Left ventricle myocardium inferior (tissue), 1 donor: ENCODE measurements at places on chromosomes 1 and 21. TPM values are rescaled to one million over a fixed set of nuclear protein-coding genes. Genes with fewer than 3 reads are reported as not detected.

GRCh38 chr1:59733443-59734141 lies 81.2 kb upstream of the HOOK1 start:
- no peak for DNase-seq
- H3K36me3 ChIP-seq = no peaks in the 10 kb centered on the region
- H3K4me1 ChIP-seq = peaks cover 35% of the 10 kb centered on the region
- H3K4me3 ChIP-seq = no peak overlapping the region
- peak overlapping the region; percentile 84 for H3K27ac ChIP-seq

DNA sequence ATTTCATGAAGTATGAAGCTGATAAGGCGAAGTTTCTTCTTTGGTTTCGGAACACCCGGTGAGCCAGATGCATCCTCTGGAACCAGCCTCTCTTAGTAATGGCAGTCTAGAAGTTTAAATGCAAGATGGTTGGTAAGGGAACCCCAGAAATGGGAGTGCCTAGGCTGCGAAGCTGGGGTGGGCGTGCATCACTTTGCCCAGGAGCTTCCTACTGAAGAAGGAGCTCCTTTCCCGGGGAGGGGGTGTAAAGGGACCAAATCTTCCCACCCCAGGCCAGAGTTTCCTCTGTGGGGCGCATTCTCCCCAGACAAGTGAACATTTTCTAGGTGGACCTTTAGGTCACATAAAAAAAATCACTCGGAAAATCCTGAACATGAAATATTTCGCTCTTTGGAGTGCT lies 4.4 kb downstream of the TFF2 start:
- H3K36me3 ChIP-seq = no peaks in the 10 kb centered on the region
- H3K27ac ChIP-seq = no peak overlapping the region
- H3K4me3 ChIP-seq = no peak overlapping the region
- H3K4me1 ChIP-seq = no peaks in the 10 kb centered on the region

DNA sequence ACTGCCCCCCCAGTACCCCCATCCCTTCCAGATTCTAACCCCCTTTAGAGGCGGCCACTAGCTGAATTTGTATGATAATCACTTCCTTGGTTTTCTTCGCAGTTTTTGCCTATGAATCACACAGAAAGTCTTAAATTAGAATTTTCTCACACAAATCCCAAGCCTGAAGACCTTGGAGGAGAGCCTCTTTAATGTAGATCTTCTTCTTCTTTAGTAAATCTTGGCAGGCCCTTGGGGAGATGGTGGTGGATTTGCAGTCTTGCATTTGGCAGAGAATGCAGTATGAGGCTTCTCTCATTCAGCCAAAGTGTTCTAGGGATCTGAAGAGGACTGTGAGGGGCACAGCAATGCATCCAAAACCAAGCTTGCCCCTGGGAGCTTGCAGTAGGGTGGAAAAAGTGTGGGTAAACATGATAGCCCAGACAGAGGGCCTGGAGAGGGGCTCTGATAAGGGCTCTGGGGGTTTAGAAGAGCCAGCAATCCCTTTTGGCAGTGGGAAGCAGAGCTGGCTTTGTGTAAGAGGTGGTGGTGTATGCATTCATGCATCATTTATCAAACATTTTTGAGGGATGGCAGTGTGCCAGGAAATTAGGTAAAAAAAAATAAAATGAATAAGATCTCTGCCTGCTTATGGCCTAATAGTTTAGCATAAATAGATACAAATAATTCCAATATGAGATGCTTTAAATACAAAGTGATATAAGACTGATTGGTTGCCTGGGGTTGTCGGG lies 7.7 kb upstream of the CDC42 start:
- H3K4me3 ChIP-seq = no peak overlapping the region
- H3K36me3 ChIP-seq = no peaks in the 10 kb centered on the region
- no peak overlapping the region for H3K27ac ChIP-seq
- DNase-seq = no peak

DNA sequence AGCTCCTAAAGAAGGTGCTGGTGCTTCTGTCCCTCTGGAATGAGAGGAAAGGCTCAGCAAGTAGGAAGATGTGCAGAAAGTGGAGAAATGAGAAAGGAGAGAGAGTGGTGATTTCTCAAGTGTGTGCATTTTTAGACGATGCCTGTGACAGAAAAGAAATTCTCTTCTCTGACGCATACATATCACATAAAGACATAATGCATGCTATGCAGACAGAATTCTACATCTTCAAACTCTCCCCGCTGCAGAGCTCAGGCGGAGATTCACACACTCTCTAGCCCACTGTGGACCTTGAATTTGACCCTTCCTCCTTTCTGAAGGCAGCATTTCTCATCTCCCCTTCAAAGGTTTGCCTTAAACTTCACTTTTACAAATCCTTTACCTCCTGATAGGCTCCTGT lies 52.0 kb upstream of the CAMK1G start:
- H3K4me1 ChIP-seq = no peaks in the 10 kb centered on the region
- H3K27ac ChIP-seq = no peak overlapping the region
- no peaks in the 10 kb centered on the region for H3K36me3 ChIP-seq
- peaks cover 68% of the 10 kb centered on the region for H3K27me3 ChIP-seq
- H3K4me3 ChIP-seq = no peak overlapping the region

DNA sequence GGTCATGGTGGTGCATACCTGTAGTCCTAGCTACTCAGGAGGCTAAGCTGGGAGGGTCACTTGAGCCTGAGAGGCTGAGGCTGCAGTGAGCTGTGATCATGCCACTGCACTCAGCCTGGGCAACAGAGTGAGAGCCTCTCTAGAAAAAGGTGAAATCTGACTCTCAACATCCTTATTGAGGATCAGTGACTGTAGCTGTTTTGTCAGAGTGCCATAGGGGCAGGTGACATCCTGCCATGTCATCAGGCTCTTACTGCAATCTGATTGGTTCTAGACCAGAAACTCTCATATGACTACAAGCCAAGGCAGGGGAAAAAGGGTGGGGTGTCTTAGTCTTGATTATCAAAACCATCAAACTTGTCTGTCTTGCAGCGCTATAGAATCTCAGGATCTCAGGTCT lies 62.8 kb upstream of the NGF start:
- no peaks in the 10 kb centered on the region for H3K27me3 ChIP-seq
- H3K4me3 ChIP-seq = no peak overlapping the region
- H3K4me1 ChIP-seq = peaks cover 14% of the 10 kb centered on the region
- no peaks in the 10 kb centered on the region for H3K36me3 ChIP-seq

DNA sequence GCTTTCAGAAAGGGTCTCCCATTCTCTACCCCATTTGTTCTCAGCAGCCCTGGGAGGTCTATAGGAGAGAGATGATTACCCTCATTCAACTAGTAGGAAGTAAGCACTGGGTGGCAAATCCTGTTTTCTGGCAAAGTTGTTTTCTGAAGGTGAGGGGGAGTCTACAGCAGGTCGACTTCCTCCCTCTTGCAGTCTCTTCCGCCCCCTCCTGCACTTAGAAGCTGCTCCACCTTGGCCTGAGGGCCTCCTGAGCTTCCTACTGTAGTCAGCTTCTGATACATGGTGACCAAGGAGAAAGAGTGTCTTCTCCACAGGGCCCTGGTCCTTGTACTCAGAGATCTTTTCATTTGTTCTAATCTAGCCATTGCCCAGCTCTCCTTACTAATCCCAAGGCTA lies 93.1 kb downstream of the RGL1 start:
- peaks cover 48% of the 10 kb centered on the region for H3K36me3 ChIP-seq
- H3K27me3 ChIP-seq = no peaks in the 10 kb centered on the region
- peaks cover 40% of the 10 kb centered on the region for H3K4me1 ChIP-seq
- H3K4me3 ChIP-seq = no peak overlapping the region
- no peak for DNase-seq

The CFAP141 gene
- not detected for total RNA-seq

The SV2A gene
- total RNA-seq = 0.44 TPM

The ASCL5 gene
- total RNA-seq = not detected

The CNN3 gene
- 67.9 TPM for total RNA-seq
